Urothelium cell line (cell line): ENCODE measurements at places on chromosomes 4 and X.

DNA sequence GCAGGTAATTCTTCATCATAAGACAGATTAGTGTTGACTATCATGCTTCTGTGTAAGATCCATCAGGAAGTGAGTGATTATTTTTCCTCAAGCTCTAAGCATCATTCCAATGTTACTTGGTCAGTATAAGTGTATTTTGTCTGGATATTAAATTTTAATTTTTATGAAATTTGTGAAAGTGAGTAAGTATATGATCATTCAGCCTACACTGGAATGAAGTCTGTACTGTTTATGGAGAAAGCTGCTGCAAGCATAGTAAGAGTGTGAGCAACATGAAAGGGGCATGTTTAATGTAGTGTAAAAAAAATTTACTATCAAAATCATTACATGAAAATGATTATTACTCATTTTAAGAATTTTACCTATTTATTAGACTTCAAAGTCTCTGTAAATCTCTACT, 84.8 kb downstream of the IL15 start:
- DNase-seq, result no peak

DNA sequence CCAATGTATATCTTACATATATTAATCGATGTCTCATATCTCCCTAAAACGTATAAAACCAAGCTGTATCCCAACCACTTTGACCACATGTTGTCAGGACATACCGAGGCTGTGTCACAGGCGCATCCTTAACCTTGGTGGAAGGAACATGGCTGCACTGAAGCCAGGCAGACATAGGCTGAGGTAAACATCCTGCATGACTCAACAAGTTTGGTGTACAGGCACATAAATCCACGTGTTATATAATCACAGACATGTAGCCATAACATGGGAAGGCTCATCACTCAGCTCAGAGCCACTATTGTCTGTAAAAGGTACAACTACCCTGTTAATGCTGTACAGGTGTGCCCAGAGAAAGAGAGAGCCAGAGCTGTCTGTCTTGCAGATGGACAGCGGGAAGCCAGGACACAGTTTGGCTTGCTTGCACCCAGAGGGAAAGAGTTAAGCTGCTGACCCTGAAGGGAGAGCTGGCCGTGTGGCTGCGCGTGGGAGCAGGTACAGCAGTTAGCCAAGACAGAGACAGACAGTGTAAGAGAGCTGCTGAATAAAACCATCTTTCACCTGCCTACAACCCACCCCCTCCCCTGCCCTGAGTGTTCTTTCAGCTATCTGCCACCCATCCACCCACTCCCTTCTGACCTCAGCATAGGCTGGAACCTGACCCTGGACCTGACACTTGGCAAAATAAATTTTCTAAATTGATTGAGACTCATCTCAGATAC, 22.3 kb upstream of the ZBTB33 start:
- DNase-seq, result no peak

DNA sequence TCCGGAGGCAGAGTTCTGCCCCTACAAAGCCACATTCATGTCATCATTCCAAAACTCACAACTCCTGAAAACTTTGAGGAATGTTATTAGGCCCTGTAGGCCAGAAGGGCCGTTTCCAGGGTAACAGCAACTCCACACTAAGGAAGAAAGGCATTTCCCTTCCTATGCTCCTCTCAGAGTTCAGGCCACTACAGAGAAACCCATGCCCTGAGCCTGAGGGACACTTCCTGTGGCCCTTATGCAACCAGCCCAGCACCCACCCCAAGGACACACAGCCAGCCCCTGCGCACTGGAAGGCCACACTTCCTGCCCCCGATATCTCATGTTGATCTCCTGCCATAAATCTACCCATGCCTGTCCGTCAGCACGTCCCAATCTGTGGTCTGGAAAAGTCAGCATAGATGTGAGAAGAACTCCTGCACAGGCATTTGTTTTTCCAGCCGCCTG, 289.3 kb downstream of the BCOR start:
- peak; percentile 40 for DNase-seq

DNA sequence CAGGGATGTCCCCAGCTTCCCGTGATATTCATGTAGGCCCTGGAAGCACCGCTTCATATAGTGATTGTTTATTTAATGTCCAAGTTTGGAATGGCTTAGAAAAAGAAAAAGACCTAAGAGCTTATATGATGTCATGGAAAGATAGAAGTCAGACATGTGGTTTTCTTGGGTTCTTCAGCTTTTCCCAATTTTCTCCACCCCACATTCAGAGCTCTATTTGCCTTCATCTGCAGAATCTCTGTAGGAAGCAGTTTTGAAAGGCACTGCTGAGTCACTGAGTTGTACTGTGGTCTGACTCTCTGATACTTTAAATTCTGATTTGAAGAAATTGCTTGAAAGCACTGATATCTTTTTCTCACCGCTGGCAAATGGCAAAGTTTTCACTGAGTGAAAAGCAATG, 120.6 kb upstream of the EDNRA start:
- DNase-seq, result no peak

GRCh38 chrX:147847999-147848398, 63.7 kb upstream of the FMR1 start:
- DNase-seq, result no peak

DNA sequence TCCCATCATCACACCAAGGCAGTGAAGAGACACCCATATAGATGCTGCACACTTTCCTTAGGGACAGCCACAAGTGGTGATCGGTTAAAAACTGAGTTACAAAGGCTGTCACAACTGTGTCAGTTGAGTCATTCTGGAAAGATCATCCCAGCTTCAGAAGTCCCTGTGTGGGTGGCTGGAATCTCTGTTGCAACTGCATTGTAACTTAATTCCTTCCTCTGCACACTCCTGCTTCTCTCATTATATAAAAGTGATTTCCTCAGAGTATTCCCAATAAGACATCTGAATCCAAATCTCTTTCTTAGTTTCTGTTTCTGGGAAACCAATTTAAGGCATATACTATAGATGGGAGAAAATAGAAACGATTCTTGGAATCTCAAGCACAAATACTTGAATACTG, 88.1 kb downstream of the FSTL5 start:
- no peak for DNase-seq

- peak; percentile 35 for DNase-seq
Observed at GRCh38 chrX:131802836-131803626, 220.1 kb upstream of the STK26 start.

DNA sequence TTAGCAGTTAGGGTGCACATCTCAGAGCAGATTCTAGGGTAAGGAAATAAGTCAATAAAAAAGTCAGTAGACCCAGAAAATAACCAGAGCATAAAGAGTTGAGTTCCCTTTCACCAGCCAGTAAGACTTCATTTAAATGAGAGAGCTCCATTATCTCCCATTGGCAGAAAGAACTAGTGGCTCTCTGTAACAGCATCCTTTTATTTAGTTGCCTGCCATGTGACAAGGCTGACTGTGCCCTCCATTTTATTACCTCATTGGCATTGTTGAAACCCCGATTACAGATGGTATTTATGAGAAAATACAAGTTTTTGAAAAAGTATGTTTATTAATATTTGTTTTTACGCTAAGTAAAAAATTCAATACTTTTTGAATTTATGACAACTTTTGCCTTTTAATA, 859.5 kb upstream of the NDST4 start:
- no peak for DNase-seq

DNA sequence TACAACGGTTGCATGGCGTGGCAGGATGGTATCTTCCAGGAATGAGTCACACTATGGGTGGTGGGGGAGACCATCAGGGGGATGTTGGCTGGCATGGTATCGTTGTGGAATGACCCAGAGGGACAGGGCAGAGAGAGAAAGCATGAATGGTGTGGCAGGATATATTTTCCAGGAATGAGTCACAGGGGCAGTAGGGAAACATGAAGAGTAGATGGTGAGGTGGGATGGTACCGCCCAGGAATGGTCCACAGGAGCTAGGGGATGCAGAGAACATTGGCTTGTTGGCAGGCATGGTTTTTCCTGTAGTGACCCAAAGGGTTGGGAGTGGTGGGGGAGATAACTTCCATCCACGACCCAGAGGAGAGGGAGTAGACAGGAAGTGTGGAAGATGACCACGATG, 62.4 kb downstream of the MAOA start:
- DNase-seq, result peak; percentile 9

DNA sequence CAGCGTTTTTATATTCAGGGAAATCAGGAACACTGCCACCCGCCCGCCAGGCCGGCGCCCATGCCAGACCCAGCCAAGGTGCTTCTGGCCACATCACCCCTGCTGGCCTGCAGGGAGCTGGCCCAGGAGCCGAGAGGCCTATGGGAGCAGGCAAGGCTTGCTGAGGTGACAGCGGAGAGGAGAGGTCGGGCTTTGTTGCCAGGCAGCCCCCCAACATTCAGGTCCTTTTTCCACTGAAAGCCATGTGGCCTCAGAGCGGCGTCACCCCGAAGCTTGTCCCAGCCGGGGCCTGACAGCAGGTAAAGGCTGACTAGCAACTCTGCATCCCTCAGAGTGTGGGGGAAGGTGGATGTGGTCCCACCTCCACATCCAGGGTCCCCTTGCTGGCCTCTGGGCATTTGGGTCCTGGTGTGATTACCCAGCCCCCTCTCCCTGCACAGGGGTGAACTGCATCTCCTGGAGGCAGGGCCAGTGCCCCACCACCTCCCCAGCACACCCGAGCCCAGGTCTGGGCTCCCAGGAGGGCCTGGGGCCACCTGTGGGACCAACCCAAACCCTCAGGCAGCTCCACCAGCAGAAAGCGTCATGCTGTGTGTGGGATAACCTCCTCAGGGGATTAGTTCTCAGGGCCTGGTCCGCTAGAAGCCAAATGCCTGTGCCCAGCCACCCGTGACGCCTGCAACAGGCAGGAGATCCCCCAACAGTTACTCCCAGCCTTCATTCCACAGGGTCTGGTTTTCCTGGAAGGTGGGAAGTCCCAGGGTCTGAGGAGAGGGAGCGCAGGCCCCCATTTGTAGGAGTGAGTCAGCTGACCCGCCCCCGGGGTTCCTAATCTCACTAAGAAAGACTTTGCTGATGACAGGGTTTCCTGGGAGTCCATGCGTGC, at the start of gene PDE6B:
TSS of gene PDE6B (plus strand) at position 869 of the 886 bp plus-strand sequence. CDS start 54 bp downstream, outside the sequence.
- DNase-seq, result no peak

DNA sequence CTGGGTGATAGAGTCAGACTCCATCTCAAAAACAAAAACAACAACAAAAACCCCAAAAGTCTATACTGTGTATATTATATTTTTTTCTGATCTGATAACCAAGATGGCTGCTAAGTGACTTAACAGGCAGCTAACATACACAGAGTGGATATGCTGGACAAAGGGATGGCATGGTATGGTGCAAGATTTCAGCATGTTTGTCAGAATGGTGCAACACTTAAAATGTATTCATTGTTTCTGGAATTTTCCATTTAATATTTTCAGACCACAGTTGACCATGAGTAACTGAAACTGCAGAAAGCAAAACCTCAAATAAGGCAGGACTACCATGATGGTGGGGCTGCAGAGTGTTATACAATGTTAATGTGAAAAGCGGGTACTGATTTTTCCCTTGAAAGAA, 6.1 kb upstream of the BOD1L1 start:
- no peak for DNase-seq

DNA sequence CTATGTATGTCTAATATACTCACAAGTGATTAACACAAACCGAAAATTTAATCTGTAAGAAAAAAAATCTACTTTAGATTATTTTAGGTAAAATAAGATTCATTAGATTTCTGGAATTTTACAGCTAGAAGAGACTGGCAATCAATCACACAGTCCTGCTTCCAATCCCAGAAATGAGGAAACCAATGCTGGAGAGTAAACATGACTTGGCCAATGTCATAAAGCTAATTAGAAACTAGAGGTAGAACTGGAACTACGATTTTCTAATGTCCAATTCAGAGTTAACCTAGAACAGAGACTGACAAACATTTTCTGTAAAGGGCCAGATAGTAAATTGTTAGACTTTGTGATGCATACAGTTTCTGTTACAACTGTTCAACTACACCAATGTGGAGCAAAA, 123.6 kb downstream of the CORIN start:
- no peak for DNase-seq

- DNase-seq, result no peak
Observed at GRCh38 chr4:101066626-101067170, 280.6 kb downstream of the PPP3CA start.

DNA sequence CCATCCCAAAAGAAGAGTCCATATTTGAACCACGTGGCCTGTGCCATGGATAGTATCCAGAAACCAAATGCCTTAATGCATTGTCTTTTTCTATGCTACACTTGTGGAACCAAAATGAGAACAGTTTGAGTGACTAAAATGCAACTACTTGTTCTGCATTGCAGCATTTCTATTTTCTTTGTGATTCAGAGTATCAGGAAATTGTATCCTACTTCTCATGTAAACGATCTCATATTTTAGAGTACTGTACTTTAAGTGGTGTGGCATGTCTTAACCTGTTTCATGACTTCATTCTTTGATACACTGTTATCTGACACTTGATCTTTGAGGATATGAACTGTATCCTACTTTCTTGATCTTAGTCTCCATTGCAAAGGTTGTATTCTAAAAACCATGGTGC, 167.2 kb upstream of the WDR1 start:
- DNase-seq, result no peak

DNA sequence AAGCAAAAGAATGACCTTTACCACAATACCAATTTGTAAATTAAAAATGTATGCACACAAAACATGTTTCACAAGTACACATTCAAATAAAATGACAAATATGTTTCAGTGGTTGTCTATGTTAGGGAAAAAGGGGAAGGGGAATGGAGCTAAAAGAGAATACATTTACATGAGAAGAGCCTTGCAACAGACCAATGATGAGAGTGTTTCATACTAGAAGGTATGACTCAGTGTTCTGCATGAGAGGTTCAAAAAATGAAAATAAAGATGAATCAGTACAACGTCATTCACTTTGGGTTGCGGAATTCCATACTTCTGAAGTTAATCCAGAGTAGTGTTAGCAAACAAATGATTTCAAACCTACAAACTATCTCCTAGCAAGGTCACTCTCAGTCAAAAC, 51.7 kb downstream of the RPGR start:
- peak; percentile 16 for DNase-seq

DNA sequence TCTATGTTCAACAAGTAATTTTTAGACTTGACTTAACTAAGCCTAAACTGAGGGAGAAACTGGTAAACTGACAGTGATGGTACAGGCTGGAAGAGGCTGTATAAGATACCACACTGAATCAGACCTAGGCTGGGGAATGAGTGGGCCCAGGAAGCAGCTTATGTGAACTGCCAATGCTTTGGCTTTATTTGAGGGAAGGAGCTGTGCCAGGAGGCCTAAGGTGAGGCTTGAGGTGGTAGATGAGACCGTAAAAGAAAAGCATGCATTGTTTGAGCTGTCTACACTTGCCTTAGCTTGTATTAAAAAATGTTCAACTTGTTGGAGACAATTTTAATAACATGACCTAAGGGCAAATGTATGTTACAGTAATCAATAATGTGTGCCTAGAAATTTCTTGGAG, 96.2 kb downstream of the RS1 start:
- DNase-seq, result no peak

GRCh38 chr4:25271866-25272265, 38.0 kb downstream of the PI4K2B start:
- no peak for DNase-seq

DNA sequence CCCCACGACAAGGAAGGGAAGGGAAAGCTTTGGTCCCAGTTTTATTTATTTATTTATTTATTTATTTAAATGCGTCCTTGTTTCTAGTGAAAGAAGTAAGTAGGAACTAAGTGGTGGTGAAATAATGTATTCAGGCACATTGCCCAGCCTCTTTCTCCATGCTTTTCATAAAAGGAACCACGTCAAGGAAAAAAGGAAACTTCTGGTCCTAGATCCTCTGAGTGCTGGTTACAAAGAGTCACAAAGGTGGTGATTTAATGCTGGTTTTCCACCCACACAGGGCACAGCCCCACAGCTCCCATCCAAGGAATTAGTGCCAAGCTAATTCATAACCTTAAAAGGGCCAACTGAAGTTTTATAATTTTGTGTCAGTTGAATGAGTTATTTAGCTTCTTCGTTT, 206.6 kb upstream of the GYPA start:
- no peak for DNase-seq

GRCh38 chrX:91331476-91331875, 103.2 kb upstream of the PABPC5 start:
- DNase-seq, result no peak
